ENCODE measurements at places on chromosomes 16 and 17.

DNA sequence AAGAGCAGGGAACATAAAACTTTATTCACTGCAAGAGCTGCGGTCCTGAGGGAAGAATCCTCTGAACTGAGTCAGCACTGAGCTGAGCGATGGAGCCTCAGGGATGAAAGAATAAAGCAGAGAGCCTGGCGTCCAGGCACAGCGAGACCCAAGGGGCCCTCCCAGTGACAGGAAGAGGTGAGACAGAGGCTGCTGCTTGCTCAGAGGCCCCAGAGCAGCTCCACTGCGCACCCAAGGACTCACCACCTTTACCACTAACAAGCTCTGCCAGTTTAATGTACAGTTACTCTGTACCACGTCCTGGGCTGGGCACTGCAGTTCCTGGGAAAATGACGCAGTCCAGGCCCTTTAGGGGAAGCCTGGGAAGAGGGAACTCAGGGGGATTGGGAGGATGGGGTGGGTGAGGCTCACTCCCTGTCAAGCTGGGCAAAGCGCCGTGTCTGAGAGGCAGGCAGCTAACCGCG, 5.6 kb downstream of the GFAP start:
- DNase-seq = no peak

DNA sequence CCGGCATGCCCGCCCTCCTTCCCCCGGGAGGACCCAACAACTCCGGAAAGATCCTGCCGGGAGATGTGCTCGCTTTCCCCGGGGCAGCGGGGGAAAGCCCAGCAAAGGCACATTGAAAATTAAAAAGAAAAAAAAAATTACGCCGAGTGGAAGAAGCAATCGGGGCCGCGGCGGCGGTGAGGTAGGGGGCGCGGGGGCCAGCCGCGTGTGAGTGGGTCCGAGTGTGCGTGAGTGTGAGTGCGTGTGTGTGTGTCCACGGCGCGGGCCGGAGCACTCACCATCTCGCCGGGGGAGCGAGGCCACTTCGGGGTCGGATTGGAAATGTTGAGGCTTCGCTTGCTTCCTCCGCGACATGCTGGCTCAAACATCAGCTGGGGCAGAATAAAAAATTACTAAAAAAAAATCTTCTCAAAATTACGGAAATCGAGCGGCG, at the start of gene SALL1:
Gene SALL1, minus strand, starts transcription at position 383 of the 433 bp plus-strand sequence. Its CDS starts 29 bp downstream, at position 354.
- no peak for DNase-seq

- no peak for DNase-seq
Measured at GRCh38 chr16:12293017-12293618, 316.6 kb downstream of the SNX29 start.

GRCh38 chr16:1100084-1100800, 4.2 kb upstream of the C1QTNF8 start:
- DNase-seq = no peak

GRCh38 chr17:12673788-12674187, 8.1 kb downstream of the MYOCD start:
- no peak for DNase-seq
